ENCODE measurements at places on chromosomes 7 and 10. TPM values are rescaled to one million over a fixed set of nuclear protein-coding genes. Genes with fewer than 3 reads are reported as not detected.
A peak's percentile ranks its signal among the peaks of the same experiment; 100 is the strongest.

DNA sequence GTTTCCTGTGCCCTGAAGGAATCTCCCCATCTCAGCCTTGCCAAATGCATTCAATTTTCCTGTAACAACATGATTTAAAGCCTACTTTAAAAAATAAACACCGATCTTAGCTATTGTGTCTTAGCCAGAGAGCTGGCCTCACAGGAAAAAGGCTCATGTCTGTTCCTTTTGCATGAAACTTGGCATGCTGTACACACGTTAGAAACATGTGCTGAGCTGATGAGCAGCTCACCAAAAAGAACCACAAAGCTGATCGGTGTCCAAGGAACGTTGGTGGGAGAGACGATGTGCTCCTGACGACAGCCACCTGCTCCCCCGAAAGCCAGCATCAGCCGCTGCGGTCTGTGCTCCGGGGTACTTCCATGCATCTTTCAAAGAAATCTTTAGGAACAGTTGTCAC, 135.9 kb downstream of the ADARB2 start:
- no peak for DNase-seq

DNA sequence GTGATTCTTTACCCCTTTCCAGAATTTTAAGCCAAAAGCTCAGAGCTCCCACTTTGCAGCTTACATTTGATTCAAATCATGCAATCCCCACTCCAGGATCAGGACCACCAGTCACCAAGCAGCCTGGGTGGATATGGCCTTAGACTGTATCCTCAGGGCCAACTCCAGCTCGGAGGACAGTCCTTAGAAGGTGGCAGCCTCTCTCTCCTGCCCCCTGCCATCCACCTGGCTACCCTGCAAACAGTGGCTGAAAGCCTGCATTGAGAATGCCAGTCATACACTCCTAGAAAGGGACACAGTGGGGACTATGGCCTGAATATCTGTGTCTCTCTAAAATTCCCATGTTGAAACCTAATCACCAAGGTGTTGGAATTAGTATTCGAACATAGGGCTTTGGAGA, 50.0 kb upstream of the KCNMA1 start:
- DNase-seq, result no peak

DNA sequence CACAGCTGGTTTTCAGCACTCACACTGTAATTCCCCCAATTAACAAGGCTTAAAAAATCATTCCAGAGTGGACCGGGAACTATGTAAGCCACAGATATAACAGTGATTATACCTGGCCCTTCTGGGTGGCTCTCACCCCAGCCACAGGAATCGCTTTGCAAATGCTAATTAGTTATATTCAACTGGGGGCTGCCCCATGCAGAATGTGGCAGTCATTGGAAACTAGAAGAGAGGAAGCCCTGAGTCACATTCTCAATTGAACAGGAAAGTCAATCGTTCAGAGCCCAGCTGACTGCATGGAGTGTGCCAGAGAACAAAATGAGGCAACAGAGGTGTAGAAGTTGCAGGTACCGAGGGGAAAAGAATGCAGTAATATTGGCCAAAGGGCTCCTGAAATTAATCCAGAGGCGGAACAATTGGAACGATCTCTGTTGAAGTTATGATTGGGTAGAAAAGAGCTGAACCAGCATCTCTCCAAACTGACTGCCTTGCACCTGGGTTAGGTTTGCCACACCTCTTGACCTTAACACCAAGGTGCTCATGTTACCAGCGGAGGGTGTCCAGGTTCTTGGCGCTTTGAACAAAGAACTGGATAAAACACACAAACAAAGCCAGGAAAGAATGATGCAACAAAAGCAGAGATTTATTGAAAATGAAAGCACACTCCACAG, 909.7 kb upstream of the AUTS2 start:
- DNase-seq, result no peak

GRCh38 chr7:1564603-1565022, 5.2 kb downstream of the PSMG3 start:
- DNase-seq, result peak; percentile 60

DNA sequence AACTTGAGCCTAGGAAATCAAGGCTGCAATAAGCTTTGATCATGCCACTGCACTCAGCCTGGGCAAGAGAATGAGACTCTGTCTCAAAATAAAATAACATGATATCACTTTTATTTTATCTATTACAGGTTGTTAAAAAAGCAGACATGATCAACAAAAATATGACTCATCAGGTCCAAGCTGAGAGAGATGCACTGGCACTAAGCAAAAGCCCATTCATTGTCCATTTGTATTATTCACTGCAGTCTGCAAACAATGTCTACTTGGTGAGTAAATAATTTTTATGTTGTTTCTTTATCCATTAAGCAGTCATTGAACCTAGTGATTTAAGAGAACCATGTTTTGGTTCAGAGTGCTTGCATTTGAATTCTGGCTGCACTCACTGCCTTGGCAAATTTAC, 3.3 kb downstream of the MASTL start:
- no peak for DNase-seq

GRCh38 chr10:90857635-90858460, at the start of gene HTR7:
TSS of gene HTR7 (minus strand) at chr10:90858039. CDS start at chr10:90857671, 368 bp downstream.
- DNase-seq, result no peak

ELFN1 gene
- total RNA-seq, result 3.8 TPM

DNA sequence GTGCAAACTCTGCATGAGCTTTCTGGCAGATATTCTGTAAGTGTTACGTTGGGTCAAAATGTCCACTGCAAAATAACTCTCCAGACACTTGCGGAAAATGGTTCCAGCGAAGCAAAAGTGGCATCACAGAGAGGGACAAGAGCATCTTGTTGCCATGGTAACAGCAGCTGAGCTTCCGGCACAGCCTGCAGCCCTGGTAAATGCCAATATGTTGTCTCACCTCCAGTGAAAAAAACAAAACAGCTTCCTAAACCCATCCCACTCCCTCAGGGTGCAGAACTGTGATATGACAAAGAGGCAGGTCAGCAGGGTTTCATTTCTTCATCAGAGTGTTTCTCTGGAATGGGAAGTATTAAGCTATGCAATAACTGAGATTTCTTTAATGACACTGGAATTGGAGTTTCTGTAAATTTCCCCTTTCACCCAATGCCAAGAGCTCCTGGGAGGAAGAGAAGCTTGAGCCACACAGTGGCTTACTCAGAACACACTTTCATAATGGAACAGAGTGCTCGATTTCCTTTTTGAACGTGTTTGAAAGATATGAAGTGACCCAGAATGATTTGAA, 65.6 kb downstream of the FOXI2 start:
- DNase-seq, result no peak

- no peak for DNase-seq
Measured at GRCh38 chr7:5599543-5600200, 176.0 kb upstream of the TNRC18 start.

PEX1 gene
- total RNA-seq, result 22.3 TPM

GRCh38 chr7:142353147-142354060, 95.5 kb upstream of the PRSS58 start:
- no peak for DNase-seq

DNA sequence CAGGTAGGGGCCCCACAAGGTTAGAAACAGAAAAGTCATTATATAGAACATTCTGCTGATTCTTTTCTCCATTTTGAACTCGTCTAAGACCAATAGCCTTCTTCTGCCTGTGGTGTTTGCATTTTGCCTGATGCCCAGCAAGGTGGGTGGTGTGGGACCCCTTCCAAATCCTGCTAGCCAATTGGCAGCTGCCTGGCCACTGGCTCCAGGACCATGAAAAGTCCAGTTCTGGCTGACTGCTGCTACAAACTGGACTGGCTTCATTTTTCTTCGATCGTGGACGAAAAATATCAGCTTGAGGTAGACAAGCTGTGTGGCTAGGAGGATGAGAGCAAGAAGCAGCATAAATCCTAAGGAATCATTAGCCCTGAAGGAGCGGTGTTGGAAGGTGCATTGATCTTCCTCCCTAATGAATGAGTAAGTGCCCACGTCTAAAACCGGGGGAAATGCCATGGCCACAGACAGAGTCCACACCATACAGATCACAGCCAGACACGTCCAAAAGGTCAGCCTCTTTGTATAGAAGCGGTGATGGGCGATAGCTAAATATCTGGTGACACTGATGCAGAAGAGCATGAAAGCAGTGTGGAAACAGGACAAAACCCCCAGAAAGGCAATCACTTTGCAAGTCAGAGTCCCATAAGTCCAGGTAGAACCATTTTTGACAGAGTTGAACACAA, 2.7 kb downstream of the GPR85 start:
- DNase-seq, result no peak

IL2RA gene
- total RNA-seq, result not detected

- DNase-seq, result no peak
Measured at GRCh38 chr7:149868623-149869290, 5.0 kb upstream of the ATP6V0E2 start.

GPER1 gene
- 6.4 TPM for total RNA-seq

DNA sequence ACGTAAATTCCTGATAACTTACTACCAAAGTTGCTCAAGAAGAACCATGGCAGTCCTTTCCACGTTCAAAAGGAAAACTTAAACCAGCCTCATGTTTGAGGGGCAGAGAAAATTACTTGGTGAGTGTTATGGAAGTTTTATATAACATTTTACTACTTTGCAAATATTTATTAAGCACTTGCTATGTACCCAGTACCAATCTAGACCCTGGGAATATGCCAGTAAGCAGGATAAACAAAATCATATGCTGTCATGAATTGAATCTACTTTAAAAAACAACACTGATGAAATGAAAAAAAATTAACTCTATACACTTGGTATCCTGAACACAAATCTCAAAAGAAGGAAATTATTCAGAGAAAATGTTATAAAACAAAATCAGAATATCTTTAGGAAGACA, 46.1 kb downstream of the NCAPG2 start:
- DNase-seq, result no peak

GRCh38 chr10:58967551-58968388, 208.7 kb upstream of the PHYHIPL start:
- DNase-seq, result no peak

LIPF gene
- not detected for total RNA-seq

DNA sequence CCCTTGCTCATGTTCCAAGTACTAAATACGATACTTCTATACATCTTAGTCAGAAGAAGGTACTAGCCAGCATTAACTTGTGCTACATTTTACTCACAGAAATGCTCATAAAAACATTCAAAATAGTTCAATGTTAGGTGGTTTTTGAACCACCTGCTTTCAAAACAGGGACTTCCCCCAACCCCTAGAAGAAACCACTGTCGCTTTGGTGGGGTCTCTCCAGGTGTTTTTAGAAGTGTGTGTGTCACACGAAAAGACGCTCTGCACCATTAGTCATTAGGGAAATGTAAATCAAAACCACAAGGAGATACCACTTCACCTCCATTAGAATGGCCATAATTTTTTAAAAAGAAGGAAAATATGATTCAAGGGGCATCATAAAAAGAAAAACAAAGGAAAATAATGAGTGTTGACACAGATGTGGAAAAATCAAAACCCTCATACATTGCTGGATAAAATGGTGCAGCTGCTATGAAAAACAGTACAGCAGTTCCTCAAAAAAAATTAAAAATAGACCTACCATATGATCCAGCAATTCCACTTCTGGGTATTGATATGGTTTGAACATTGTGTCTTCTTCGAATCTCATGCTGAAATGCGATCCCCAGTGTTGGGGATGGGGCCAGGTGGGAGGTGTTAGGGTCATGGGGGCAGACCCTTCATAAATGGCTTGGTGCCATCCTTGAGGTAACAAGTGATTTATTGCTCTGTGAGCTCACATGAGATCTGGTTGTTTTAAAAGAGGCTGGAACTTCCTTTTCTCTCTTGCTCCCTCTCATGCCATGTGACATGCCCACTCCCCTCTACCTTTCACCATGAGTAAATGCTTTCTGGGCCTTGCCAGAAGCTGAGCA, 74.2 kb downstream of the MALSU1 start:
- peak; percentile 65 for DNase-seq

ADK gene
- 96.8 TPM for total RNA-seq

OR2A42 gene
- not detected for total RNA-seq

GRCh38 chr7:47778153-47778661, 170.1 kb downstream of the PKD1L1 start:
- DNase-seq, result no peak

DNA sequence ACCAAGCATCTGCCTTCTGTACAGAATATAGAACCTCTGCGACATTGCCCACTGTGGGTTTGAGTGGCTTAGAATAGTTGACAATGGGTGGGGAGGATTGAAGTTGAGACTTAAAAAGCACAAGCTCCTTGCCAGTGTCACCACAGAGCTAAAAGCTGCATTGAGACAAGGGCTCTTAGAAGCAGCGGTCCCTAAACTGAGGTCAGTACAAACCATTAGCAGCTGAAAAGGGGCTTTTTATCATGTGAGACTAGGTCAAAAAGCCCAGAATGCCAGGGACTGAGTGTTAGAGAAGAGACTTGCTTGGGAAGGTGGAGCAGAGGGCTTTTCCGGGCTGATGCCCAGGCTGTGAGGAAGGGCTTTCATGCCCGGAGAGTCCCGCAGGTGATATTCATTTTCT, 91.3 kb downstream of the POU6F2 start:
- DNase-seq, result no peak

DNA sequence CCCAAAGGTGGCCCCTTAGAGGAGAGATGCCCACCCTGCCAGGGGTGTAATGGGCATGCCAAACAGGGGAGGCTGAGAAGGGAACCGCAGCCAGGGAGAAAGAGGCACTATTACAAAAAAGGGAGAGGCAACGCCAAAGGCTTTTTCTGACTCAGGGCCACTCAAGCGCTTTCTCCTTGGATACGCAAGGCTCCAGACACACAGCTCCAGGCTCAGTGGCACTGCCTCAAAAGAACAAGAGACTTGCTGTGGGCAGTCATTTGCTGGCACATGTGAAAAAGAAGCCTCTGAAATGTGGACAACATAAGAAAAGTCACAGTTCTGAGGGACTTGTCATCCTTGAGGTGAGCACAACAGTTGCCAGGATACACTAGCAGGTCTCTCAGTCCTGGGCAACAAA, 128.4 kb downstream of the DGKI start:
- DNase-seq, result no peak

DNA sequence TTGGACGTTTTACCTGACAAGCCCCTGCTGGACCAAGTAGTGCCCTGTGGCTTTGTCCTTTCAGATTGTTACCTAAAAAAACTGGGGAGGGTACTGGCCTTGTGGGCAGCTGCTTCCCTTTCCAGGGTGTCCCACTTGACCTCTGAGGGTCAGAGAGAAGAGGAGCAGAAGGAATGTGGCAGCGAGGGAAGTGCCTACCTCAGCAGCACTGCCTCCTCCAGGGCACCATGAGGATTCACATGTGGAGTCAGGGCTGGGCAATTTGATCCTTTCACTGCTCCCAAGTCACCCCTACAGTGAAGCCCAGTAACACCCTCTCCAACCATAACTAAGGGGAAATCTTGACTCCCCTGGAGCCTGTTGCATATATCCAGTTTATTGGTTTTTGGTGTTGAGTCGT, 64.6 kb downstream of the ITGB1 start:
- no peak for DNase-seq

DNA sequence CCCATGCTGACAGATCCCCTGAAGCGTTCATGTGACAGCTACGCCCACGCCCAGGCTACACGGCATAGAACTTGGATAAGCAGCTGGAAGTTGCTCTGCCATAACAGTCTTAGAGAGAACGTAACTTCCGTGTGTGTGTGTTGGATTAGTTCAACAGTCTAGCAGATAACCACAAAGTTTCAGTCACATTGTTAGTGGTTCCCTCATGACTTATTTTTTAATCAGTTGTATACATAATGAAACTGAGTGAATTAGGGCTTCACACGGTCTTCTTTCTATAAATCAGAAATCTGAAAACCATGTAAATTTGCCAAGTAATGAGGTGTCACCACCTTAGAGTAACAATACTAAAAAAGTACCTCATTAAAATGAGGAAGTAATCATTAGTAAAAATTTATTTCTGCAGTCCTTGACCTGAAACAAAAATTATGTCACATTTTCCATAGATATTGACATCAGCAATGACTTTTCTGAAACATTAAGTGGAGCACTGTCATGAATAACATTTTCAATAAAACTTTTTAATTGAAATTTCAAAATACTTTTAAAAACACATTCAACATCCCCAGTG, 21.7 kb upstream of the MACC1 start:
- no peak for DNase-seq

GRCh38 chr10:122374859-122375678, 561 bp downstream of the PLEKHA1 start:
- peak; percentile 39 for DNase-seq

POLR2J2 gene
- total RNA-seq, result 11.4 TPM

All from fibroblast of the aortic adventitia (primary cell).